ENCODE measurements at places on chromosomes 2 and 18. TPM values are rescaled to one million over a fixed set of nuclear protein-coding genes. Genes with fewer than 3 reads are reported as not detected.

- DNase-seq: no peak
These were observed 620 bp upstream of the WDFY1 start for GRCh38 chr2:223945755-223946154.

- DNase-seq: no peak
These were observed 55.9 kb downstream of the HS1BP3 start for GRCh38 chr2:20594957-20595356.

- no peak for DNase-seq
These were observed 41.3 kb upstream of the AGFG1 start for GRCh38 chr2:227430639-227431038.

DNA sequence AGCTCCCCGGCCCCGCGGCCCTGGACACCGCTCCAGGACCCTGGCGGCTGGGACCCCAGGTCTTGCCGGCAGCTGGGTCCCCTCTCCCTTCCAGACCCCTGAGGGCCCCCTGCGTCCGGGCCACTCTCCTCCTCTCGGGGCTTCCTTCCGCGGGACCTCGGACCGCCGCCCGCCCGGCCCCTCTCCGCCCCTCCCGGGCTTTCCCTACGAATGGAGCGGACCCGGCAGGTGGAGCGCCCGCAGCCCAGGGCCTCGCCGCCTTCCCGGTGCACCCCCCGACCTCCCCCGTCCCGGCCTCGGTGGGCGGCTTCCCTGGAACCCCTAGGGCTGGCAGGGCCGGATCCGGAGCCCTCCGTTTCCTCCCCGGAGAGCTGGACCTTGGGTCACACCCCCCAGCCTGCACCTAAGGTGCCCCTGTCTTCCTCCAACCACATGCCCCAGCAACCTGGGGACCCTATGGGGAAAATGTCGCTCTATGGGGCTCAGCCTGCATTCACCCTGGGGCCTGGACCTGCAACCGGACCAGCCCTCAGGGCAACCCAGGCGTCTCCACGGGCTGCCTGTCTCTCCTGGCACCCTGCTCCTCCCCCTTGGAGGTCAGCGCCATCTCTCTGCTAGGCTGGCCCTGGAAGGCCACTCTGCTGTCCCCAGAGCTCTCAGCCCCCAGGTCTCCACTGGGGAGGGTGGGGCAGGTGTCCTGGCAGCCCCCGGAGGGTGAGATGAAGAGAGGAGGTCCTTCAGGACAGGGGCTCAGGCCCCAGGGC is 730 bp downstream of the B3GNT7 start:
- no peak for DNase-seq

GRCh38 chr18:74544898-74545297 is 10.6 kb downstream of the CNDP1 start:
- DNase-seq: no peak

- no peak for DNase-seq
These were observed 1.8 kb upstream of the RFX8 start for GRCh38 chr2:101476605-101477208.

- no peak for DNase-seq
These were observed 152.6 kb downstream of the IKZF2 start for GRCh38 chr2:212998626-212999359.

DNA sequence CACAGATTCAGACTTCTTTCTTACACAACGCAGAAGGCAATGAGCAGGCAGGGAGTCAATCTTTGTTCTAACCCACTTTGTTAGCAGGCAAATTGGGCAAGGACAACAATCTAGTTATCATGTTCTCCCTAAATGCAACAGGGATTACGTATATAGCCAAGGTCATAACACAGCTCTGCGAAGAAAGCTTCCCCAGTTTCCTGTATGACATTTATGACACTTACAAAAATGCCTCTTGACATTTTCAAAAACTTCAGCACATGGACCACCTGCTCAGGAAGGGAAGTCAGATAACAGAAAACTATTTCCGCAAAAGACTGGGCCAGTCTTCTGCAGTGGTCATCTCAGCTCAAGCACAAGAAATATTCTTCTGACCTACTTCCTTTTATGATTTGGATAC is 106.1 kb downstream of the IRS1 start:
- no peak for DNase-seq

GRCh38 chr2:113741091-113741490 is 15.4 kb downstream of the SLC35F5 start:
- DNase-seq: no peak

- no peak for DNase-seq
These were observed 96.0 kb downstream of the TFCP2L1 start for GRCh38 chr2:121189011-121189410.

Gene MBP
- total RNA-seq: not detected

Gene DNPEP
- total RNA-seq: 81.7 TPM

Gene FEV
- not detected for total RNA-seq

Gene RAB6C
- total RNA-seq: not detected

Gene ACVR1C
- not detected for total RNA-seq

Gene C1QL2
- not detected for total RNA-seq

Gene PLGLB1
- 0.43 TPM for total RNA-seq

Gene CHRNG
- total RNA-seq: not detected

Gene CROCC2
- total RNA-seq: not detected

Gene PTH2R
- not detected for total RNA-seq

Gene PID1
- total RNA-seq: 6.9 TPM

Gene ABCB11
- total RNA-seq: not detected
